ENCODE measurements at places on chromosomes 2 and 18.

- no peak for DNase-seq
Observed at GRCh38 chr2:25274868-25275574, 66.7 kb downstream of the DNMT3A start.

- no peak for DNase-seq
Observed at GRCh38 chr18:29002747-29003146, 825.8 kb upstream of the CDH2 start.

DNA sequence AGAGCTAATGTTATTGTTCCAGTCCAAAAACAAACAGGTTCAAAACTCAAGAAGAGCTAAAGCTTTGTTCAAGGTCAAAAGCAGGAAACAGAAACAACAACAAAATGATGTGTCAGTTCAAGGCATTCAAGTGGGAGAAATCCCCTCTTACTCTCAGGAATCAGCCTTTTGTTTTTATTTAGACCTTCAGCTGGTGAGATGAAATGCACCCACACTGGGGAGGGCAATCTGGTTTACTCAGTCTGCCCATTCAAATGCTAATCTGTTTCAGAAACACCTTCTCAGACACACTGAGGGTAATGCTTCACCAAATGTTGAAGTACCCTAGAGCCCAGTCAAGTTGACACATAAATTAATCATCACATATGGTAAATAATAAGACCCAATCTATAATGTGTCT, 150.6 kb downstream of the TMX3 start:
- no peak for DNase-seq

- DNase-seq = no peak
Observed at GRCh38 chr2:47009253-47009767, 93.7 kb upstream of the MCFD2 start.

- no peak for DNase-seq
Observed at GRCh38 chr2:155651851-155652250, 680.7 kb downstream of the NR4A2 start.

- no peak for DNase-seq
Observed at GRCh38 chr18:70653671-70654070, 364.8 kb downstream of the SOCS6 start.

DNA sequence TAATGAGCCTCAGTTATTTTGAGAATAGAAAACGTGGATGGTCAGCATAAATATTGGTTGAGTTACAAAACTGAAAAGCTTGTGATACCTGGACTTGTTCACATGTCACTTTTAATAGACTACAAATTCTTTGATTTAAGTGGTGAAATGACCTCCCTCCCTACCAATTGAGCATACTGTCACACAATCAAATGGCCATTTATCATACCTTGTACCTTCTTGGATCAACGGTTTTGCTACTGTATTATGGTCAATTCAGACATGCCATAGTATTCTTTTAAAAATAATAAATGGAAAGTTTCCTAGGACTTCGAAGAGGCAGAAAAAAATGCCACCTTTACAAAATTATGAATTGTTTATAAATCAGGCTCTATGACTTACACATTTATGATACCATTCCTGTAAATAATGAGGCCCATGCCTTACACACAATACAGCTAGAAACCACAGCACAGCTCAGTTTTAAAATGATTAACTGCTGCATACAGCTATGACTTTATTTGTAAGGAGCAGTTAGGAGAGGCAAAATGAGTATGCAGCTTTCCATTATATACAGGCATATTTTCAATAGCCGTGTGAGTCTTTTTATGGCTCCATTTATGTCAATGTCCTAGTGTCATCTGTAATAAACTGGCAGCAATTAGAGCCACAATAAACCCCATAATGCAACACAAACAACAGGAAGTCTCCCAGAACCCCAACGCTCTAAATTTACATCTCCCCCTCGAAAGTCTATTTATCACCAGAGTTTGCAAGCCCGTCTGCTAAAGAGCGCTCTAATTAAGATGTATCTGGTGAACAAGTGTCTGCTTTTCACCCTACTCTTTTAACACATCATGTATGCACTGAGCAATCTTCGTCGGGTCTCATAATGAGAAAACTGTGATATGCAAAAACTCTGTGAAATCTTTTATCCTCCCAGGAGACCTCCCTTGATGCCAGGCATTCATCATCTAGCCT, 176.1 kb downstream of the ZNF521 start:
- no peak for DNase-seq

Measured in nephron progenitor cell (in vitro differentiated cells).